Stimulated activated CD8-positive, alpha-beta memory T cell treated with anti-CD3 and anti-CD28 coated beads, Interleukin-7, amount 100 ng/mL, for 1 hour (primary cell): ENCODE measurements at places on chromosomes 6 and 20.

- no peak for DNase-seq
Measured at GRCh38 chr6:88238901-88239300, 72.8 kb upstream of the CNR1 start.

DNA sequence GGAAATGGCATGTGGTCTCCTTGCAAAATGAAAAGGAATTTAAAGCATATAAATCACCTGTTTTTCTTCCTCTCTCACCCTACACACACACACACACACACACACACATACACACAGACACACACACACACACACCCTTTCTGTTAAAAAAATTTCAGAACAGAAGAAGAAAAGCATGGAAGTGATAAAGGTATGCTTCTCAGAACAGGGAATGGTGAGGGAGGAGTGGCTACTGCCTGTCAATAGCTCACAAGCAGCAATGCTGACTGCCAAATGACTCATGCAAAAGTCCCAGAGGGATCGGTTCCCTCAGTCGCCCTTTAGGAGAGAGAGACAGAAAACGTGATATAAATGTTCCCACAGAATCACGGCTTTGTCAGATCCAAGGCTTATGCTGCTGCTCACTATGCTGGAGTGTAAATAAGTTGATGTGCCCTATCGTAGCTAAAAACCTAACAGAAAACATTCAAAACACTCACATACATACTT is 102.6 kb downstream of the IBTK start:
- DNase-seq = no peak

- no peak for DNase-seq
Measured at GRCh38 chr6:111486921-111487320, 3.9 kb upstream of the REV3L start.

- no peak for DNase-seq
Measured at GRCh38 chr20:3749689-3750531, 17.4 kb downstream of the HSPA12B start.

DNA sequence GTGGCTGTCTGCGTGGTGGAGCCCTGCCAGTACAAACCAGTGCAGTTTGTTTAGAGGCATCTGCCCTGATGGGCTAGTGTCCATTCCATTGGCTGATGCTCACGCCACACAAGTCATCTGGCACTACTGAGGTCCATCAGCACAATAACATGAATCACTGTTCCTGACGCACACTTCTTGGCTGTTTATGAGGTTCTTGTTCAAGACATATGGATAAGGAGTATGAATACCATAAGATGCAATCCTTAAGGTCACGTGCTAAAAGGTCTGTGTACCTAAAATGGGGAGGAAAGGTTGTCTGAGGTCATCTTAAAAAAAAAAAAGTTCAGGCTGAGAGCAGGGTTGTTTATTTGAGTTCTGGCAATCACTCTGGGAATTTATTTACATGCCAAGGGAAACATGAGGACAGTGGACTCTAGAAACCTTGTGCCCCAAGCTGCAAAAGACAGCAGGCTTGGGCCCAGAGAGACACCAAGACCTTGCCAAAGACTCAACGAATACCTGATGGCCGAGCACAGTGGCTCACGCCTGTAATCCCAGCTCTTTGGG is 54.1 kb upstream of the SHLD1 start:
- no peak for DNase-seq

DNA sequence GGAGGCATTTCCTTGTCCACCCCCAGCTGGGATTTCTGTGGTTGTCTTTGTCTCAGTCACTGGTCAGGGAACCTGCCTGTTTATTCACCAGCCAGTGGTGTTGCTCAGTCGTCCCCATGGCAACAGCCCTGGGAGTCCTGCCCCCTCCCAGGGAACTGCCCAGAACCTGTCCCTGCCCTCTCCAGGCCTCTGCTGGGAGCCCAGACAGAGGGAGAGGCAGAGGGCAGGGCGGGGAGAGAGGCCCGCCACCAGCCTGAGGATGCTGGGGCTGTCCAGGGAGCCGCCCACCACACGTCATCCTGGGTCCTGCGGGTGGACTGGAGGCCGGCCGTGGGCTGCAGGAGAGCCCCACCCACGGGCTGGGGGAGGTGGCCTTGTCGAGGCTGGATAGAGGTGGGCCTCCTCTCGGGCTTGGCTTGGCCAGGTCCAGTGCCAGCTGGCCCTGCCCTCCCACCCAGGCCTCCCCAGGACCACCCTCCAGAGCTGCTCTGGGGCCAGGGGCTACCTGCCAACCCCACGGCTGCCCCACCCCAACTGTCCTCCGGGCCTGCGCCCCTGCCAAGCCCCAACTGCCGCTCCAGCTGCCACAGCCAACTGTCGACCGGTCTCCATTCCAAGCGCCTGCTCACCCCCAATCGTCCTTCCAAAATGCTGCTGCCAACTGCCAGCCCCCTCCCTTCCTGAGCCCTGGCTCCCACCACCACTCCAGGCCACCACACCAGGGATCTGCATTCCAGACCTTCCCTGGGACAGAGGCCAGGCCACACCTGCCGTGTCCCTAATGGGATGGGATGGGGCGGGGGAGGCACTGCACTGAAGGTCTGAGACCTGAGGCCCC is 4.2 kb upstream of the ZBTB46 start:
- no peak for DNase-seq

GRCh38 chr6:135870722-135871121 is 19.2 kb downstream of the PDE7B start:
- DNase-seq = no peak

DNA sequence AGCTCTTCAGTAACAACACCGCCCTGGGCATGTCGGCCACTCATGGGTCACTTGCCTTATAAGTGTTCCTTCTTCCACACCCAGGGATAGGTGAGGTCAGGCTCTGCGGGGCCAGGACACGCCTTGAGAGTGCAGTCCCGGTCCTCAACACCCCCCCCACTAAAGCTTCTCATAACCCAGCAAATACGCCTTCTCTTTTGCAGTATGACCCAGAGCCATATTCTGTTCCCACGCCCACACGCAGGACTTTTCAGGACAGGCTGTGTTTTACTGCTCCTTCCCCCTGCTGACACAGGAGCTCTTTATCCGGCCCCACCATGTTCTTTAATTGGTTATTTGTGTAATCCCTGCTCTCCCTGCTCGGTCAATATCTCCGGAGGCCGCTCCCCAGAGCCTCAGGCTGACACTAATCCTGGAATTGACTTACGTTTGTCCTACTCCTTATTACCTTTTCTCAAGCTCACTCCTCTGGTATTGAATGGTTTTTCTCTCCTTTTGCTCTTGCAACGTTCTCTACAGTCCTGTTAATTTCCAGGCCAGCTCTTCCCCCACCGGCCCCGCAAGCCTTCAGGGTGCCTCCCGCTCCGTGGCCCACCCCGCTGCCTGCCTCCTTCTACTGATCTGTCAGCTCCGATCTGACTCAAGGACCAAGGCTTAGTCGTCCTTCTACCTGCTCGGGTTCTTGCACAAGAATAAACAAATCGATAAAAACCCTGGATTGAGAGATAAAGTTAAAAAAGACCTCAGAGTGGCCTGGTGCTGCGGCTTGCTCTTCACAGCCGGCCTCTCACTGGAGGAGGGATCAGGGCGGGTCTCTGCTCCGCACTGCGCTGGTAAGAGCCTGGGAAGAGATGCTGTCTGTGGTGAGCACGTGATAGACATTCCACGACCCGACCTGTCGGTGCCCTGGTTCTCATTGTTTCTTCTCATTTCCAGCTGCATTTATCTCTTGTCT is 357.5 kb downstream of the ZFAND3 start:
- DNase-seq = no peak

DNA sequence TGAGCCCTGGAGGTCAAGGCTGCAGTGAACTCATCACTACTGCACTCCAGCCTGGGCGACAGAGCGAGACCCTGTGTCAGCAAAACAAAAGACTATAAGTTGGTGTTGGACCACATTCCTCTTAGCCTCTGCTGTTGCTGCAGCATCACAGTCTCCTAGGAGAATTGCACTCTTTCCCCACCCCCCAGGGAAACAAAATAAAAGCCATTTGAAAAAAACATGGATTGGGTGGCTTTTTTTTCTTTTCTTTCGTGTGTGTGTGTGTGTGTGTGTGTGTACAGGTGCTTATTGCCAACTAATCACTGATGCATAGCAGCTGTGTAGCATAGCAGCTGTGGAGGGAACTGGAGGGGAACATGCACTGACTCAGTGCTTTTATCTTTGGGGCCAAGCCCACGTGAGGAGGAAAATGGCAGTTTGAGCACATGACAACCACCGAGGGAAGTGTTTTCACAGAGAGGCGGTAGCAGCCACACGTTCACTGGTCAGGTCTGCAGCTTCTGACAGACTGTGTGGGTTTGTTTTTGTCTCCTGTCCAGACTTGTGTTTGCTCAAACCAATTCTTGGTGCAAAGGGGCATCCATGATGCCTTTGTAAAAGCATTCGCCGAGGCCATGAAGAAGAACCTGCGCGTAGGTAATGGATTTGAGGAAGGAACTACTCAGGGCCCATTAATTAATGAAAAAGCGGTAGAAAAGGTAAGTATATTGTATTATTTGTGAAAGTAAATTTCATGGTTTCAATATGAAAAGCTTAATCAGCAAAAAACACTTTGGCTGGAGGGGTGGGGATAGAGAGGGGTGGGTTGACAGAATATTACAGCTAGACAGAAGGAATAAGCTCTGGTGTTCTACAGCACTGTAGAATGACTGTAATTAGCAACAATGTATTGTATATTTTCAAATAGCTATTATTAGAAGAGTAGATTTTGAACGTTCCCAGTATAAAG is 27.7 kb downstream of the ALDH5A1 start:
- DNase-seq = no peak

GRCh38 chr6:126724821-126725220 is 384.9 kb downstream of the CENPW start:
- no peak for DNase-seq

DNA sequence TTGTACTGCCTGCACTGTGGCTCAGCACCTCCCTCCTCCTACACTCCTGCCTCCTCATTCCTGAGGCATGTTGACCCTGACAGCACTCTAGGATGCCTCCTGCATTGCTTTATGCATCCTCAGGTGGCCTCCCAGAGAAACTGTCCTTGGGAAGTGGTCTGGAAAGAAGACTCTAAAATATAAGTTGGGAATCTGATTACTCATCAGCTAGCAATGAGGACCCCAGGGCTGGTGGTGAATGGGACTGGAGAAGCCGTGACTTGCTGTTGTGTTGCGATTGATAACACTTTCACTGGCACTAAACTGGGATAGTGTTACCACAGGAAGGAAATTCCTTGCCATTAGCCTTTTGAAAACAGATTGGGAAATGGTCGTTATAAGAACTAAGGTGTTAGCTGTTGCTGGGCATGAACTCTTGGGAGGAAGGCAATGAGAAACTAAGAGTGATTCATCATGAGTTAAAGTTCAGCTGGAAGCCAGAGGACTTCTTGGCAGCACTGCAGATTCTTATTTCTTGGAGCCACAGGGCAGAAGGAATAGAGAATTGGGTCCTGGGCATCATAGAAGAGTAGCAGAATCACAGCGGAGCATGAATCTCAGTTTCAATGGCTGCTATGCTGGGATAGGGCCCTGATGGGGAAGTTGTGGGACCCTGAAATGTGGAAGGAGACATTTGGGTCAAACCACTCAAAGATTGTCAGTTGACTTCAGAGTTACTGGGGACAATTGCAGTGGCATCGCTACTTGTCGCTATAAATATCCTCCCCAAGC is 10.1 kb upstream of the SIRPD start:
- DNase-seq = no peak

GRCh38 chr6:16836144-16836981 is 75.1 kb upstream of the ATXN1 start:
- no peak for DNase-seq

GRCh38 chr6:3882866-3883265 is 33.7 kb downstream of the FAM50B start:
- DNase-seq = no peak

DNA sequence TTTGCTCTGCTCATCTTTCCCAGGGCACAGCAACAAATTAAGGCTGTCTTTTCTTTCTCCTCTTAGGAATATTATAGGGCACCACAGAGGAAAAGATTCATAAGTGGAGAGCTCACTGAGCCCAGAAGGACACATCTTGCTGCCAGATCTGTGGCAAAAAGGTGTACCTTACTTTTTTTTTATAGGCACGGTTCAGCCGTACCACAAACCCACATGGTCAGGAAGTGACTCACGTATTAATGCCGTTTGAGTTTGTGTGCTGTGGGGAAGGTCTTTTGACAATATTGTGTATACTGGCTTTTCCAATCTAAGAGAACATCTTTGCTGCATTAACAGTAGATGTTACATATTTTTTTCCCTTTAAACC is 28.4 kb downstream of the PAQR8 start:
- peak; percentile 41 for DNase-seq

DNA sequence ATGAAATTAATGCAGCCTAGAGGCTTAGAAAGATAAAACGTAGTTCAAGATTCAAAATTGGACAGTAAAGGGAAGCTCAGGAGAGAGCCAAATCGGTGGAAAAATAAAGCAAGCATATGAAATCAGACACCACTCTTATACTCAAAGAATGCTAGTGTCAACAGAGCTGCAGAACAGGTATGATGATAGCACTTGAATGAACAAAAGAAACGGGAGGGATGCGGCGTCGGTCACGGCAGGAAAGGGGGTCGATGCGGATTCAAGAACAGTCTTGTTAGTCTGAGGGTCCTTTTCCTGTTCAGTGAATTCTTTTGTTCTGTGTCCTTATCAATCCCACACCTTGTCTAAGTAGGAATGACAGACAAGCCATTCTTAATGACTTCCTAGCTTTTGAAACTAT is 114.4 kb downstream of the FOXC1 start:
- no peak for DNase-seq

- no peak for DNase-seq
Measured at GRCh38 chr6:119314885-119315272, 34.7 kb downstream of the MAN1A1 start.

DNA sequence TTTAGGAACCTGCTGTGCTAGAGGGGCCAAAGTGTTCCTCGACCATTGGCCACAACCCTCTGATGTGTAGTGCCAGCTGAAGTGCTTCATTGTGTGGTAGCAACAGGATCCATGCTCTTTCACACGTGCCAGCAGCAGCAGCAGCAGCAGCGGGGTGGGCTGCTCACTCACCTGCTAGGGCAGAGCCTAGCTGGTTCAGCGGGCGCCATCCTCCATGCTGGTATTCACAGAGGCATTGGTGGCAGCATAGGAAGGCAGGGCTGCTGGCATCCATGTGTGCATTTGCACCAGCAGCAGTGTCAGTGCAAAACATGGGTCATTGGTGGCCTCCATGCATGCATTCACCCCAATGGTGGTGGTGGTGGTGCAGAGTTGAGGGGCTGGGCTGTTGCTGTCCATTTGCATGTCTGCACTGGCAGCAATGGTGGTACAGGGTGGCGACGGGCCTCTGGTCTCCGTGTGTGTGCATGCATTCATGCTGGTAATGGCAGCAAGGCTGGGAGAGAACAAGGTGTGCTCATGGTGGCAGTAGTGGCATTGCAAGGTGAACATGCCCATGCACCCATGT is 13.2 kb upstream of the TINAG start:
- DNase-seq = no peak

GRCh38 chr20:32483351-32484224 is 101.5 kb downstream of the NOL4L start:
- peak; percentile 30 for DNase-seq
